AG04450 (cell line): ENCODE measurements at places on chromosomes 3 and 15.

DNA sequence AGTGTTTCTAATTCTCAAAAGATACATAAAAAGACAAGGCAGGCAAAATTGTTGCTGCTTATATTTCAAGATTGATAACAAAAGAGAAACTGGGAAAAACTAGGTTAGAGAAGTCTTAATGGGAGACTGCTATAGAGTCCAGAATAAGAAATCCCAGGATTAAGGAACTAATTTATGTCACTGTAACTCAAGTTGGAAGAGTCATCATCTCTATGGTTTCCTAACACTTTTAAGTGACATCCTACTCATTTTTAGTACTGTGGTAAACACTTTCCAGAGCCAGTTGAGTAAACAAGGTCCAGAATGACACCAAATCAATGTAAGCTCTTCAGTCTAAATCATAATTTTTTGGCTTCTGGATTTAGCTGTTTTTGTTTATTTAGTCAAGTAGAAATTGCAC, 8.0 kb downstream of the CLDN16 start:
- DNase-seq: no peak

GRCh38 chr15:85539491-85539890, 159.1 kb downstream of the AKAP13 start:
- no peak for DNase-seq

GRCh38 chr15:75455982-75456531, 4.6 kb upstream of the SIN3A start:
- peak; percentile 33 for DNase-seq

- DNase-seq: no peak
These were observed 83.2 kb downstream of the MEIS2 start for GRCh38 chr15:37017031-37017625.

- no peak for DNase-seq
These were observed 46.3 kb downstream of the SENP7 start for GRCh38 chr3:101466465-101467309.

DNA sequence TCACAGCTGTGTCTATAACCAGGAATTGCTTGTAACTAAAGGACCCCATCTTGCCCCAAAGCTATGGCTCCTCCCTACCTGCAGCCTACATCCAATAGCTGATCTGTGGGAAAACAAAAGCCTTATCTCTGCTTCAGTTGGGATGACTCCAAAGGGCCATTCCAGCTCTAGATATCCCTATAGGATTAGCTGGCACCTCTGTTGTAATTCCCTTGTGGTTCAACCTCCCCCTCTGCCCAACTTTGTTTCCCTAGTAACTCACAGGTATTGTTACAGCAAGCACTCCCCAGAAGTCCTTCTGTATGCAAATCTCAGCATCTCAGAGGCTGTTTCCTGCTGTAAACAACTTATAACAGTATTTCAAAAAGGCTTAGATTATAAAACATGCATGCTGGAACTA, 478.6 kb downstream of the AGBL1 start:
- no peak for DNase-seq

- DNase-seq: no peak
These were observed 567.3 kb upstream of the ZNF717 start for GRCh38 chr3:76352511-76353284.

GRCh38 chr3:127276396-127276795, 11.4 kb downstream of the PRR20G start:
- no peak for DNase-seq

DNA sequence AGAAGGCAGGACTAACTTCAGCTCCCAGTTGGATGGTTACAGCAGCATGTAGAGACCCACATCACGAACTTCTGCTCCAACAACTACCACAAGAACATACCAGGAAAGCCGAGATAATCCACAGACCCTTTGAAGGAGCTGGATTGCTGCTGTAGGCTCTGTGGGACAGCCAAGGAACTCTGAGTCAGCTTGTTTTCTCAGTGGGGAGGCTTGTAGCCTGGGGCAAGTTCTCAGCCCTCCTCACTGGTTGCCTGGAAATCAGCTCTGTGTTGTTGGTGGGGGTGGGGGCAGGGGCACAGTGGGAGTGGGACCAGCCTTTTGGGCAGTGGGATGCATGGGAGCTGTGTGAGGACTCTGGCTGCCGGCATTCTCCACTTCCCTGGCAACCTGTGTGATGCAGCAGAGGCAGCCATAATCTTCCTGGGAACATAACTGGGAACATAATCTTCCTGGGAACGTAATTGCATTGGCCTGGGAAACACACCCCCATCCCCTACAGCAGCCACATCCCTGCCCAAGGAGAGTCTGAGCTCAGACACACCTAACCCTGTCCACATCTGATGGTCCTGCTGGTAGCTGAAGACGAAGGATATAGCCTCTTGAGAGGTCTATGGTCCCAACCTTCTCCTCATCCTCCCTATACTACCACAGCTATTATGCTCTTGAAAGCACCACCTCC, 153.1 kb downstream of the PEAK1 start:
- no peak for DNase-seq

- no peak for DNase-seq
These were observed 124.6 kb downstream of the CBLB start for GRCh38 chr3:105744202-105744601.

DNA sequence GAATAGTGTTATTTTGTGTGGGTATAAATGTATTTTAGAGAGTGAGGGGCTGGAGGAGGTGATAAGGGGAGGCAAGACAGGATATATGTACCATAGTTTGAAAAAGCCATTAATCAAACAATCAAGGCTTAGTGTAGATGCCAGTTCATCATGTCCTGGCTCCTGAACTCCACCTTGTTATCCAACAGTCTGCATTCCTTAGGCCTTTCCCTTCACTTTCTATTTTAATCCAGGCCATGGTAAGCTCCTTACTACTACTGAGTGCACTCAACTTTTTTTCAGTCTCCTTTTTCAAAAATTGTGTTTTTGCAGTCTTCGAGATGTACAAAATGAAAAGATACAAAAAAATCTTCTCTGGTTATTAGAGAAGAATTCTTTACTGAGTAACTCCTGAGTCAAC, 700.5 kb upstream of the NAALADL2 start:
- DNase-seq: no peak
